ENCODE measurements at places on chromosomes 2 and 18. TPM values are rescaled to one million over a fixed set of nuclear protein-coding genes. Genes with fewer than 3 reads are reported as not detected.

MATN3 gene
- total RNA-seq = 0.77 TPM

ACMSD gene
- total RNA-seq = not detected

MYL1 gene
- total RNA-seq = not detected

DSG1 gene
- total RNA-seq = not detected

C2orf81 gene
- total RNA-seq = 1.4 TPM

MSTN gene
- total RNA-seq = 0.16 TPM

PAX3 gene
- not detected for total RNA-seq

SOCS6 gene
- 29.9 TPM for total RNA-seq

CXCR2 gene
- total RNA-seq = not detected

TLK1 gene
- 17.8 TPM for total RNA-seq

REG3A gene
- total RNA-seq = not detected

CFAP53 gene
- 0.77 TPM for total RNA-seq

COPS9 gene
- 151 TPM for total RNA-seq

FAP gene
- 46.5 TPM for total RNA-seq

CHRNG gene
- total RNA-seq = not detected

DTNA gene
- total RNA-seq = 19.1 TPM

VAMP8 gene
- total RNA-seq = 4.4 TPM

LDLRAD4 gene
- 0.16 TPM for total RNA-seq

GALNT5 gene
- total RNA-seq = 30.1 TPM

DYNAP gene
- not detected for total RNA-seq

CENPO gene
- 4.6 TPM for total RNA-seq

TNFAIP6 gene
- 37.2 TPM for total RNA-seq

TTC32 gene
- 8.5 TPM for total RNA-seq

BOLL gene
- not detected for total RNA-seq

TPO gene
- total RNA-seq = not detected

SMAD7 gene
- 16.9 TPM for total RNA-seq

FBXO48 gene
- total RNA-seq = 0.32 TPM

XPO1 gene
- 154 TPM for total RNA-seq

SULT1C4 gene
- not detected for total RNA-seq

HOXD8 gene
- not detected for total RNA-seq

ZNF521 gene
- total RNA-seq = 17.0 TPM

RMND5A gene
- total RNA-seq = 12.0 TPM

WNT6 gene
- not detected for total RNA-seq

ATG16L1 gene
- 20.5 TPM for total RNA-seq

CCDC85A gene
- total RNA-seq = not detected

CBLN2 gene
- not detected for total RNA-seq

HTR2B gene
- total RNA-seq = 13.4 TPM

OR6B2 gene
- not detected for total RNA-seq

ACVR1C gene
- total RNA-seq = 0.43 TPM

GAL3ST2 gene
- total RNA-seq = 0.09 TPM

DNAH7 gene
- 0.94 TPM for total RNA-seq
